Activated CD4-positive, alpha-beta T cell treated with anti-CD3 and anti-CD28 coated beads for 36 hours (primary cell): ENCODE measurements at places on chromosomes 1 and 21.

- DNase-seq, result no peak
These were observed 9.6 kb upstream of the ECE1 start for GRCh38 chr1:21299780-21300395.

DNA sequence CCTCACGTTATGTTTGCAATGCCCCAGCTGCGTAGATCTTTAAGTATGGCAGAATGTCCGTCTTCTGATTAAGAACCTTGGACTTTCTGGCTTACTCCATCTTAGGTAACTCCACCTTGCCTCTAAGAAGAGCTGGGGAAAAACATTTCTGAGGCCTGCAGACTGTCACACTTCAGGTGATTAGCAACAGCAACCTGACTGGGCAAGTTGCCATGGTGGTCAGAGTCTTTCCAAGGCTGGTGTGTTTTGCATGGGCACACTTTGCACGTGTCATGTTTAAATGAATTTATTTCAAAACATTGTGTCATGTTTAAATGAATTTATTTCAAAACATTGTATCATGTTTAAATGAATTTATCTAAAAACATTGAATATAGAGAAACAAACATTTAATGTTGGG, 811 bp downstream of the KPRP start:
- DNase-seq, result no peak

DNA sequence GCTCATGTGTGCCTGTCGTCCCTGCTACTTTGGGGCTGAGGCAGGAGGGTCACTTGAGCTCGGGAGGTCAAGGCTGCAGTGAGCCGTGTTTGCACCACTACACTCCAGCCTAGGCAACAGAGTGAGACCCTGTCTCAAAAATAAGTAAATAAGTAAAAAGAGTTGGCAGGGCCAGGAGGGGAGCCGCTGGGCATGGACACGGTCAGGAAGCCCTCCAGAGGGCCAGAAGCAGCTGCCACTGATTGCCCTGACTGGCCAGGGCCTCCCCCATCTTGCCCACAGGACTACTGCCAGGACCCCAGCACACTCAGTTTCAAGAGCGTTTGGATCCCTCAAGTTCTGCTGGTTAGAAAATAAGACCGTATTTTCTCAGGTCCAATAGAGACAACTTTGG, 112.2 kb upstream of the IPO9 start:
- DNase-seq, result no peak

DNA sequence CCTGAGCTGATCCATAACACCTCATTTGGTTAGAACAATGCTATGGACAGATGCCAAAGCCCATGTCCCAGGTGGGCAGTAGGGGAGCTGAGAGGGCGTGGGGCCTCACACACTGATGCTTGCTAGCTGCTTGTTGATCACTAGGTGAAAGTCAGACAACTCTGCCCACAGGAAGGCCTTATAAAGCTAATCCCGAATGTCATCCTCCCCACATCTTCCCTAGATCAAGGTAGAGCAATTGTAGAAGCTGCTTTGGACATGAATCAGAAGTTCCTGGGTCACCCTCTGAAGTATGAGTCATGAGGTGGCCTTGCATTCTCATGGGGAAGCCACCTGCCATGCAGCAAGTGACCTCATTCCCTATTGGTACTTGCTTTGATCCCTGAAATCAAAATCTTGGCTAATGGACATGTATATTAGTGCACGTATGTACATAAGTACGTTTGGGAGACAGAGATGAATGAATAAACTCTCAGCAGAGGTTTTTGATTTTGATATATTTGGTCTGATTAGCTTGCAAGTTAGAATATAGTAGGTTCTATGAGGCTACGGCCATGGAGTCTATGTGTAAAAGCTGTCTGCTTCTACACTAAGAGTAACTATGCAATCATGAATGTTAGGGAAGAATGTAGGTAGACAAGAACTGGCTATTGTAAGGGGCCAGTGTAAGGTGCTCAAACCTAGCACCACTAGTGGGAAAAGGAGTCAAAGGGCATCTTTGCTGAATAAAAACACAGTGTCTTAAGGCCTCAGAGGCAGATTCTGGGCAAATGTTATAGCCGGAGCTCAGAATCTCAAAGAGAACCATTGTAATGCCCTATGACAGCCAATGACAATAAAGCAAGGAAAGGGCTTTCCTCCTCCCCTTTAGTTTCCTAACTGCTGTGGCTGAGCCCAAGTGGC, 52.6 kb downstream of the ABCA4 start:
- DNase-seq, result no peak

GRCh38 chr1:29901624-29902325, 665.5 kb downstream of the PTPRU start:
- DNase-seq, result no peak

DNA sequence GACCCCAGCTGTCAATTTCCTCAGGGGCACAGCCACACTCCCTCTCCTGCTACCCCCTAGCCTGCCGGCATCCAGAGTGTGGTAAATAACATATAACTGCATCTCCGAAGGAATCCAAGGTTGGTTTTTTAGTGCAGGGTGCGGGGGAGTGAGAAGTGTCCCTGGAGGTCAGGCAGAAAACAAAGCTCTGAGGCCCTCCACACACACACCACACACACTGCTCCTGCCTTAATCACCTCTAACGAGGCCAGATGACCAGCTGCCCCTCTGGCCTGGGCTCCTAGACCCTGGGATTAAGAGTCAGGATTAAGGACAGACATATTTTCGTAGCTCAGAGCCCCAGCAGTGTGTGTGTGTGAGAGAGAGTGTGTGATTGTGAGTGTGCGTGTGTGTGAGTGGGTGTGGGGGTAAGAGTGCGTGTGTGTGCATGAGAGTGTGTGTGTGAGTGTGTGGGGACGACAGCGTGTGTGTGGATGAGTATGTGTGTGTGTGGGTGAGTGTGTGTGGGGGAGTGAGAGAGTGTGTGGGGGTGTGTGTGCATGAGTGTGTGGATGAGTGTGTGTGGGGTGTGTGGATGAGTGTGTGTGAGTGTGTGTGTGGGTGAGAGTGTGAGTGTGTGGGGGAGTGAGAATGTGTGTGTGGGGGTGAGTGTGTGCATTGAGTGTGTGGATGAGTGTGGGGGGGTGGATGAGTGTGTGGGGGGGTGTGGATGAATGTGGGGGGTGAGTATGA, 14.6 kb downstream of the SDC3 start:
- no peak for DNase-seq

DNA sequence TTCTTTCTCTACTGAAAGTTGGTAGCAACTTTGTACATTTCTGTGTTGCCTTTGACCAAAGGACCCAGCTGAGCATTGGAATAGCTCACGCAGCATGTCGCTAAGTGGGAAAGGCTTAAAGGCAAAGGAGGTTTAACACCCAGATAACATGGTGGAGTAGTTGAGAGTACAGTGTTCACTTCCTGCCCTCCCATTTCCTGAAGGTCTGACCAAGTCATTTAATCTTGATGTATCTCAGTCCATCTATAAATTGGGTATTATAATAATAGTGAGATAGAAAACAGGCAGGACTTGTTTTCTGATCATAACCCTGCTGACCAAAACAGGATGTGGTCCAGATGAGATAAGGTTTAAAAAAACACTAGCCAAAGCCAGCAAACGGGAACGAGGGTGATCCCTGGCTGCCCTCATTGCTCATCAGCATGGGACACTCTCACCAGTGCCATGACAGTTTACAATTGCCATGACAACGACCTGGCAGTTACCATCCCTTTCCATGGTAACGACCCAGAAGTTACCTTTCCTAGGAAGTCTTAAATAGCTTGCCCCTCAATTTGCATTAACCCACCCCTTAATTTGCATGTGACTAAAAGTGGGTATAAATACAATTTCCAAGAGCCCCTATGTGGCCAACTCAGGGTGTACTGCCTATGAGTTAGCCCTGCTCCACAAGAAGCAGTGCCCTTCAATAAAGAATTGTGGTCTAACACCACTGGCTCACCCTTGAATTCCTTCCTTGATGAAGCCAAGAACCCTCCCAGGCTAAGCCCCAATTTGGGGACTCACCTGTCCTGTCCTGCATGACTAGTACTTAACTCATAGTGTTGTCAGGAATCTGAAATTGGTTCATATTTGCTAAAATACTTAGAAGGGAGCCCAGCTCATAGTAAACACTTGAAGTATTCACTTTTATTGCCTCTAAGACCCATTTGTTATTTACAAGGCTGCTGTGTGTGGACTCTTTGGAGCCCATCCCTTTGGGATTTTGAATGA, 28.4 kb upstream of the FHAD1 start:
- DNase-seq, result no peak

GRCh38 chr1:155569988-155570592, 7.5 kb upstream of the ASH1L start:
- DNase-seq, result no peak

GRCh38 chr21:36747815-36748383, 49.0 kb downstream of the SIM2 start:
- peak; percentile 79 for DNase-seq

GRCh38 chr1:172431721-172432192, 11.3 kb downstream of the C1orf105 start:
- peak; percentile 40 for DNase-seq

- DNase-seq, result no peak
These were observed 124.6 kb downstream of the KIF26B start for GRCh38 chr1:245279346-245279745.
